Natural killer cell treated with Interleukin-12 subunit alpha and Interleukin-12 subunit beta and Interleukin-15 and Interleukin-18, amount 100 ng/mL, for 72 hours (primary cell): ENCODE measurements at places on chromosomes 11 and 22.

DNA sequence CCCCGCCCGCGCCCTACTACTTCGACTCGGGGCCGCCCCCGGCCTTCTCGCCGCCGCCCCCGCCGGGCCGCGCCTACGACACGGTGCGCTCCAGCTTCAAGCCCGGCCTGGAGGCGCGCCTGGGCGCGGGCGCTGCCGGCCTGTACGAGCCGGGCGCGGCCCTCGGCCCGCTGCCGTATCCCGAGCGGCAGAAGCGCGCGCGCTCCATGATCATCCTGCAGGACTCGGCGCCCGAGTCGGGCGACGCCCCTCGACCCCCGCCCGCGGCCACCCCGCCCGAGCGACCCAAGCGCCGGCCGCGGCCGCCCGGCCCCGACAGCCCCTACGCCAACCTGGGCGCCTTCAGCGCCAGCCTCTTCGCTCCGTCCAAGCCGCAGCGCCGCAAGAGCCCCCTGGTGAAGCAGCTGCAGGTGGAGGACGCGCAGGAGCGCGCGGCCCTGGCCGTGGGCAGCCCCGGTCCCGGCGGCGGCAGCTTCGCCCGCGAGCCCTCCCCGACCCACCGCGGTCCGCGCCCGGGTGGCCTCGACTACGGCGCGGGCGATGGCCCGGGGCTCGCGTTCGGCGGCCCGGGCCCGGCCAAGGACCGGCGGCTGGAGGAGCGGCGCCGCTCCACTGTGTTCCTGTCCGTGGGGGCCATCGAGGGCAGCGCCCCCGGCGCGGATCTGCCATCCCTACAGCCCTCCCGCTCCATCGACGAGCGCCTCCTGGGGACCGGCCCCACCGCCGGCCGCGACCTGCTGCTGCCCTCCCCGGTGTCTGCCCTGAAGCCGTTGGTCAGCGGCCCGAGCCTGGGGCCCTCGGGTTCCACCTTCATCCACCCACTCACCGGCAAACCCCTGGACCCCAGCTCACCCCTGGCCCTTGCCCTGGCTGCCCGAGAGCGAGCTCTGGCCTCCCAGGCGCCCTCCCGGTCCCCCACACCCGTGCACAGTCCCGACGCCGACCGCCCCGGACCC, 17.4 kb upstream of the ACR start:
- no peak for DNase-seq

- no peak for DNase-seq
Observed at GRCh38 chr11:63212742-63213141, 30.7 kb downstream of the SLC22A25 start.

DNA sequence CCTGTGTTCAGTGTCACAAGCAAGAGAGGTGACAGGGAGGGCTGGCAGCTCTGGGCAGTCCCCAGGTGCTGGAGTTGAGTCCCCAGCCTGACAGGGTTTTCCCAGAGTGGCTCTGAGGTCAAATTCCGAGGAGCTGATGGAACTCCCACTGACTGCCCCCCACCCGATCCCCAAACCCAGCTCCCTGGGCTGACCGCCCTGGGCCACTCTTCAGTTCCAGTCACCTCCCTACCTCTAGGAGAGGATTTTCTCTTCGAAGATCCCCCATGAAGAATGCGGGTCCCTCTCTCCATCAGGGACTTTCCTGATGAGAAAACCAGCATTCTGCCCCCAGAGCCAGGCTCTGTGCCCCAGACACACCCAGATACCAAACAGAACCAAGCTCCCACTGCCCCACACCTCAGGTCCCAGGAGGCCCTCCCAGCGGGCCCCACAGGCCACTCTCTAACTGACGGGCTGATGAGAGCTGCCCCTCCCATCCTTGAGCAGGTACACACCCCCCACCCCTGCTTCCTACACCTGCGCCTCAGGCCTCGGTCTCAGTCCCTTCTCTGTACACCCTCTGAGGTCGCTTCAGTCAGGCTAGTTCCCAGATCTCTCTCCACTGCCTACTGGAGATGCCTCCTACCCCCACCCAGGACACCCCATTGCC, 12.1 kb upstream of the RAC2 start:
- no peak for DNase-seq

- DNase-seq = no peak
Observed at GRCh38 chr11:78870655-78871054, 296.0 kb upstream of the NARS2 start.

DNA sequence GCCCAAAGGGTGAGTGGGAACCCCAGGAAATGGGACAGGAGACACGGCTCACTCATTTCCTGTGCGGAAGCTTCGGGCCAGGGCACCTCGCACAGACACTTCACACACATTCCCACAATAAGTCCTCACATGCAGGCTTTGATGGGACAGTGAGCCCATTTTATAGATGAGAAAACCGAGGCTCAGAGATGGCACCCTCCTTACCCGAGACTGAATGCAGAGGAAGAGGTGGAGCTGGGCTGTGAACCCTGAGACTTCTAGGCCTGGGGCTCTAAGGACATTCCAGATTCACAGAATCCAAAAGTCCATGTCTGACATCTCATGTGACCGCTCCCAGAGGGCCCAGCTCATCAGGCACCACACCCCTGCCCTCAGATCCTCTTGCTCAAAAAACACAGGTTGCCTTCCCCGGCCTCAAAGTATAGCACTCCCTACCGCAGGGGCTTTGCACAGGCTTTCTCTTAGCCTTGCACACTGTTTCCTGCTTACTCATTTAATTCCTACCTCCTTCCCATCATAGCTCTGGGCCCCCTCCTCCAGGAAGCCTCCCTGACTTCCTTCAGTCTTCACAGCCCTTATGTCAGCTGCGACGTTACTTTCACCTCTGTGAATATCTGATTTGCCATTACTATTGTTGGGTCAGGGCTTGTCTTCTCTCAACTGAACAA, 57.1 kb upstream of the TCF20 start:
- no peak for DNase-seq

DNA sequence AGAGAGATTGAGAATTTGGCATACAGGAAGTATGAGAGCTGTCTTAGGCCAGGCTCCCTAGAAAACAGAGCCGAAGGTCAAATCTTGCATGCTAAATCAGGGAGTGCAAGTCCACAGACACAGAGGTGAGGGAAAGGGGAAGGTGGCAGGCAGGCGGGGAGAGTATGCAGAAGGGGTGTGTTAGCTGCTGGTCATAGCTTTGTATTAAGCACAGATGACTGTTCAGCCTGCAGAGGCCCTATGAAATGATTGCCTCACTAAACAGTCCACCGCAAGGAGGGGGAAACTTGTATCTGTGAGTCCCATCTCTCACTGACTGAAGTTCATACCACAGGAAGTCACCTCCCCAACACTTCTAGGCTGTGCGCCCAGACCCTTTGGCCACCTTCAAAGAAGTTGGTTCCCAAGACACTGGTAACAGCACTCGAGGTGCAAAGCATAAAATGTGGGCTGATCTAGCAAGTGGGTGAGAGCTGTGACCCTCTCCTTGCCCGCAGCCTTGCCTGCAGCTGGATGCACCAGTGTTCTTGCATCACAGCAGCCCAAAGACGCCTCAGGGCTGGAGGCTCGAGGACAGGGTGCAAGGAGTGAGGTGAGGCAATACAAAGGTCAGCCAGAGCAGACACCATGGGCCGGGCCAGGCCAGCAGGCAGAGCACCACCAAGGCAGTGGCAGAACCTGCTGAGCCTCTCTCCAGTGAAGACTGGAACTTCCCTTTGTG, 115.3 kb upstream of the TBCEL start:
- peak; percentile 92 for DNase-seq

GRCh38 chr11:45158891-45159605, 12.6 kb downstream of the PRDM11 start:
- no peak for DNase-seq

GRCh38 chr11:17351510-17352176, at the start of gene NCR3LG1:
NCR3LG1 (plus strand) TSS chr11:17351800; CDS start chr11:17351970, 170 bp downstream.
- DNase-seq = peak; percentile 88

DNA sequence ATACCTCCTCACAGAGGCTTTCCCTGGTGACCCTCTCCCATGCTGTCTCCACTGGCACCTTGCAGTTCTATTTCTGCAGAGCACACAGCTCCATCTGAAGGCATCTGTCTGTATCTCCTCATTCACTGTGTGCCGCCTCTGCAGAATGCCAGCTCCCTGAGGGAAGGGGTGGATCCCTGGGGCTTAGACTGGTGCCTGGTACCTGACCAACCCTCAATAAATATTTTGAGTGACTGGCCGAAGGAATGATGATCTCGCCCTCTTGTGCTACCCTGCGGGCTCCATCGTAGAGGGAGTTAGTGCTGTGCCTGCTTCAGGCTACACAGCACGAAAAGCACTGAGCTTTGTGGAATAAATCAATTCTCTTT, 1.6 kb downstream of the CBX7 start:
- DNase-seq = no peak

GRCh38 chr11:17541330-17541885, 2.8 kb downstream of the USH1C start:
- DNase-seq = no peak

- no peak for DNase-seq
Observed at GRCh38 chr22:39612811-39613548, 42.4 kb downstream of the CACNA1I start.

DNA sequence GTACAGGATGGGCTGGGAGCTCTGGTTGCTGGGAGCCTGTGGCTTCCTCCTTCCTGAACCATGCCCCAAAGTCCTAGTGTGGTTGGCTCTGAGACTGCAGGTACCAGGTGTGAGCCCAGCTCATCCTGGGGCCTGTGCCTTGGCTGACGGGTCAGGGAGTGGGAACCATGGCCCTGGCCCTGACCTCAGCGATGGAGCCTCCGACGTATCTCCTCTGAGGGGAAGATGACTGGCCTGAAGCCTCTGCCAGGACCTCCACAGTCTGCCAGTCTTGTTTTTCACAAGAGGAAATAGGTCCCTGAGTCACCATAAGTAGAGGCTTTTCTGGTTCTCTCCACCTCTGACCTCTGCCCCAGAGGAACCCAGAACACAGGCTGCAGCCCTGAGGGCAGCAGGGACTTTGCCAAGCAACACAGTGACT, 3.4 kb downstream of the RCE1 start:
- no peak for DNase-seq

DNA sequence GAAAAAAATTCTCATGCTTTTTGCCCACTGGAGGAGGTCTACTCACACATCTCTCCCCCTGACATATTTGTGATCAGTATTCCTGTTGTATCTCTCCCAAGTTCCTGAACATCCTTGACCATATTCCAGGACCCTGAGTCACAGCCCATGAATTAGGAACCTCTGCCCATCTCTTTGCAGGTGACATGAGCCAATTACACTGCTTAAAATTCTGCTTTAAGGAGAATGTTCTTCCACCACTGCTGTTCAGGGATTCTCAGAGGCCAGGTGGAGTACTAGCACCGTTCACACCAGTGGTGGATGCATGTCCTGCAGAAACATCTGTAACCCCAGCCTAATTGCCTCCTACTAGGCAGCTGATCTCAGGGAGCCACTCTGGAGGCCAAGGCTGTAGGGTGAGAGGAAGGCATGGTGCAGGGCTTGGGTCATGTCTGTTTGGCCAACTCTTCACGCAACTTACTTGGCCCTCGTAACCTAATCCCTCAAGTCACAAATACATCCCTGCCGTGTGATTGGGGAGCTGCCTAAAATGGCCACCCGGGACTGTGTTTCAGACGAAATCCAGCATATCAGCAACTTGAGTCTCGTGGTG, 104.8 kb downstream of the GGTLC2 start:
- DNase-seq = no peak

GRCh38 chr22:17576470-17576869, 13.2 kb downstream of the SLC25A18 start:
- DNase-seq = no peak

GRCh38 chr11:106091480-106092123, 14.1 kb downstream of the AASDHPPT start:
- no peak for DNase-seq

DNA sequence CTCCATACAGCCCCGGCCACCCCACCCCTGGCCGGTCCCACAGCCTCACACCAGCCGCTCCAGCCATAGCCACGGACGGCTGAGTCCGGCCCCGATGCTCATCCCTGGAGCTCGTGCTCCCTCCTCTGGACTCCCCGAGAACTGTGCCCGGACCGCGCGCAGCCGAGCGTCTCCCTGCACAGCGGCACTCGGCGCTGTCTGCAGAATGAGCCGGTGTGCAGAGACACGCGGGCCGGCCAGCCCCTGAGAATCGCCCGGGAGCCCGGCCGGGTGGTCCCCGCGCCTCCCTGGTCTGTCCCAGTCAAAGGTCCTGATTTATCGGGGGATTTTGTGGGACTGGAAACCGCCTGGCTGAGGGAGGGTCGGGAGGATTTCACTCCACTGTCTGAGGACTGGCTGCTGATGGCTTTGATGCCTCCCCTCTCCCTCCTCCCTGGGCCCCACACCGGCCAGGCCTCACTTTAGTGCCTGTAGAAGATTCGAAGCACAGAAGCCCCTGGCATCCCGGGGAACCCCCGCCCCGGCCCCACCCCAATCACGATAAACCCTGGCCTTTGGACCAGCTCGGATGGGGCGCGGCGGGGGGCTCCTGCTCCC, 102.7 kb downstream of the BRD1 start:
- DNase-seq = peak; percentile 79

- DNase-seq = no peak
Observed at GRCh38 chr11:122814401-122814800, 23.9 kb upstream of the CRTAM start.

- no peak for DNase-seq
Observed at GRCh38 chr22:21661991-21662390, 3.8 kb upstream of the PPIL2 start.

DNA sequence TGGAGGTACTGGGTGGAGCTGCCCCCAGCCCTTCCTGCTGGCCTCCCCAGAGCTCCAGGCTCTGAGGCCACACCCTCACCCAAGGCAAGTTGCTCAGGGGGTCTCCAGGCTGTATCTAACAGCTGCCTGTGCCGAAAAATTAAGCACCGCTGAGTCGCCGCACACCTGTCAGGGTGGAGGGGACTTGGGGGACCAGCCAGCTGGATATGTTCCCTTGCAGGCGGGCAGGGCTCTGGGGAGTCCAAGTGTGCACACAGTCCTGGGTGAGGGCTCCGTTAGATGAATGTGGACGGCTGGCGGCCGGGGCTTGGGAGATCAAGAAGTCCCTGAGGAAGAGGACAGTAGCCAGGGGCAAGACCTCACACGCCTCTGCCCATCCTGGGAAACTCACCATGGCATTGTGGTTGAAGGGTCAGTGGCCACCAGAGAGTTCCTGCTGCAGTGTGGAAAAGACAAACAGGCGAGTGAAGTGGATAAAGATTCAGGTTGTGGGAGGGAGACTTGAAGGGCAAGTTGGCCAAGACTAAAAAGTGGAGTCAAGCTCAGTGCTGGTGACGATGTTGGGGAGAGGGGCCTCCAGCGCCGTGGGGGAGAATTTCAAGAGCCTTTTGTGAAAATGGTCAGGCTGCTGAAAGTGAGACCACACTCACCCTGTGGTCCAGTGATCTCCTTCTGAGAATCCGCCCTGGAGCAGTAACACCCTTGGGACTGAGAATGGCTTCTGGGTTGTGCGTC, 69.6 kb downstream of the CDKN1C start:
- DNase-seq = no peak

- no peak for DNase-seq
Observed at GRCh38 chr22:24432059-24432853, 4.9 kb downstream of the ADORA2A start.

GRCh38 chr11:99682171-99682570, 661.4 kb downstream of the CNTN5 start:
- no peak for DNase-seq

- DNase-seq = no peak
Observed at GRCh38 chr22:29370537-29370936, 17.8 kb downstream of the AP1B1 start.
